GM23248 (cell line): ENCODE measurements at places on chromosomes 7 and 10. TPM values are rescaled to one million over a fixed set of nuclear protein-coding genes. Genes with fewer than 3 reads are reported as not detected.

DNA sequence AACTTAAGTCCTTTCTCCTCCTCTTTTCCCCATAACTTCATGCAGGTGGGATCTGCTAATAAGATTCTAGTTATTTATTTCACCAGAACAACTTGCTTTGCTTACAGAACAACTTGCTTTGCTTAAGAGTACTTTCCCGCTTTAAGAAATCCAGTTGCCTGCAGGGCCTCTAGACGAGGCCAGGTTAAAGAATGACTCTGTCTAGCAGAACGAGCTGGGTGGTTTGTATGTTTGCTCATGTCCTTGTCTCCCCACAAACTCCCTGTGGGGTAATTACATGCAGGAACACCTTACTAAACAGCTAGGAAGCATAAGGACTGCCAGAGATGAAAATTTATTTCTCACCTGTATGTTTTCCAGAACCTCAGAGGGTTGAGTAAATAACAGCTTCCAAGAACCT is 8.8 kb upstream of the FZD8 start:
- H3K4me3 ChIP-seq: no peak overlapping the region
- no peaks in the 10 kb centered on the region for H3K27me3 ChIP-seq
- no peaks in the 10 kb centered on the region for H3K36me3 ChIP-seq
- H3K4me1 ChIP-seq: no peaks in the 10 kb centered on the region
- no peak for DNase-seq

GRCh38 chr10:77984986-77985385 is 44.3 kb downstream of the POLR3A start:
- H3K4me1 ChIP-seq: peaks cover 11% of the 10 kb centered on the region
- no peak overlapping the region for H3K27ac ChIP-seq
- H3K27me3 ChIP-seq: no peaks in the 10 kb centered on the region
- H3K4me3 ChIP-seq: no peak overlapping the region

DNA sequence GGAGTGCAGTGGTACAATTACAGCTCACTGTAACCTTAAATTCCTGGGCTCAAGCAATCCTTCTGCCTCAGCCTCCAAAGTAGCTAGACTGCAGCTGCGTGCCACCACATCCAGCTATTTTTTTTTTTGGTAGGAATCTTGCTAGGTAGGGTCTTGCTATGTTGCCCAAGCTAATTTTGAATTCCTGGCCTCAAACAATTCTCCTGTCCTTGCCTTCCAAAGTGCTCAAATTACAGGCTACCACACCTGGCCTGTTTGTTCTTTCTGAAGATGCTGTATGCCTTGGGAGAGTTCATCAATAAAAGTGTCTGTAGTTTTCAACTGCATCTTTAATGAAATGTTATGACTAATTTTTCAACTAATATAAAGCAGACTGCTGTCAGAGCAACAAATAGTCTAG is 452 bp downstream of the SAMD9 start:
- peaks cover 46% of the 10 kb centered on the region for H3K4me1 ChIP-seq
- peak; percentile 19 for DNase-seq
- no peaks in the 10 kb centered on the region for H3K27me3 ChIP-seq
- peak overlapping the region; percentile 92 for H3K27ac ChIP-seq
- H3K4me3 ChIP-seq: peak overlapping the region; percentile 78

GRCh38 chr10:49599546-49599945 is 10.6 kb upstream of the SLC18A3 start:
- H3K4me1 ChIP-seq: peaks cover 21% of the 10 kb centered on the region
- H3K27ac ChIP-seq: no peak overlapping the region
- H3K4me3 ChIP-seq: no peak overlapping the region
- H3K36me3 ChIP-seq: no peaks in the 10 kb centered on the region
- H3K27me3 ChIP-seq: peaks cover 18% of the 10 kb centered on the region

DNA sequence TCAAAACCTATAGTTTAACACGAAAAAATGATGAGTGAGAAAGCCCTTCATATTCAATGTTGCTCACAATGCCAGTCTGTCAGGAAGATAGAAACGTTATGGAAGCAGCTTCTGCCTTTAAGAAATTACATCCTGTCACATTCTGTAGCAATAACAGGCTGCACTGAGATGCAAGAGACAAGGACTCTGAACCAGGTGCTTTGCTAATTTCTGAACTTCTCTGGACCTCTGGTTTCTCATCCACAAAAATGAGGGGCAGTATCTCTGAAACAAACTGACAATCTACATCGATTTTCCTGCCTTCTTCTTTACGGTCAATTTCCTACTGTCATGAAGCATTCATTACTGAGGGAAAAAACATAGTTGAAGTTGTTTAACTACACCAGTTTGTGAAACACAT is 234.0 kb downstream of the SNX13 start:
- H3K27me3 ChIP-seq: no peaks in the 10 kb centered on the region
- H3K36me3 ChIP-seq: no peaks in the 10 kb centered on the region
- no peak overlapping the region for H3K4me3 ChIP-seq
- H3K27ac ChIP-seq: no peak overlapping the region
- no peaks in the 10 kb centered on the region for H3K4me1 ChIP-seq
- DNase-seq: peak; percentile 2

GRCh38 chr10:52322936-52323335 is 8.9 kb downstream of the DKK1 start:
- DNase-seq: peak; percentile 61
- no peaks in the 10 kb centered on the region for H3K36me3 ChIP-seq
- peaks cover 54% of the 10 kb centered on the region for H3K4me1 ChIP-seq
- no peaks in the 10 kb centered on the region for H3K27me3 ChIP-seq

GRCh38 chr7:111301891-111302290 is 211.0 kb downstream of the LRRN3 start:
- DNase-seq: peak; percentile 1
- H3K27ac ChIP-seq: no peak overlapping the region
- H3K4me3 ChIP-seq: no peak overlapping the region
- no peaks in the 10 kb centered on the region for H3K36me3 ChIP-seq

DNA sequence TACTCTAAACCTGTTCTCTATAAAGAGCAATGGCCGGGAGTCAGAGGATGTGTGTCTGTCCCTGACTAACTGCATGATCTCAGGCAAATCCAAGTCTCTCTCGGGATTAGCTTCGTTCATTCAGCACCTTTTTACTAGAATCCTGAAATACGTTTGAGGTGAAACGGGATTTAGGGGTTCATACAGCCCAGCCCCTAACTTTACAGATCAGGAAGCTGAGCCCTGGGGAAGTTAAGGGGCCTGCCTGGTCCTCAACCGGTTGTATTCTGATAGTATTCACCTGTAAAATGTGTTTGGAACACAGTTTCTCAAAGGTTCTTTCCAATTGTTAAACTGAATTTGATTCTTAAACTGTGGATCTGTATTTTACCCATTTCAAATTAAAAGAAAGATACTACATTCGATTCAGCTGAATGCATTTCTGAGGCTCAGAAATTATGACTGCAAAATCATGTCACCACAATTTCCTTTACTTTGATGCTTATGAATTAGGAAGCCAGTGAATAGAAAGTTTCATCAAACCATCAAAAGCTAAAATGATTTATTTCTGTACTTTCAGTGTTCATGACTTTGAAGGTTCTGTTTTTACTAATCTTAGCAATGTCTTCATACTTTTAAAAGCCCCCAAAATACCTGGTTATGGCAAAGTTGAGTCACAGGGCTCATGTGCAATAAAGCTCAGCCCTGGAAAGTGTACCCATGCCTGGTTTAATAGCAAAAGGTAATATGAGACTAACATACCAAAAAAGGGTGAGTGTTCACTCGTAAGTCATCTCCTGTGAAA is 28.9 kb upstream of the EZH2 start:
- no peak overlapping the region for H3K27ac ChIP-seq
- no peak overlapping the region for H3K4me3 ChIP-seq
- DNase-seq: no peak
- no peaks in the 10 kb centered on the region for H3K36me3 ChIP-seq
- 0 out of 2 replicates have a peak, but pooled peaks cover 6% of the 10 kb centered on the region for H3K4me1 ChIP-seq
- H3K27me3 ChIP-seq: peaks cover 7% of the 10 kb centered on the region

DNA sequence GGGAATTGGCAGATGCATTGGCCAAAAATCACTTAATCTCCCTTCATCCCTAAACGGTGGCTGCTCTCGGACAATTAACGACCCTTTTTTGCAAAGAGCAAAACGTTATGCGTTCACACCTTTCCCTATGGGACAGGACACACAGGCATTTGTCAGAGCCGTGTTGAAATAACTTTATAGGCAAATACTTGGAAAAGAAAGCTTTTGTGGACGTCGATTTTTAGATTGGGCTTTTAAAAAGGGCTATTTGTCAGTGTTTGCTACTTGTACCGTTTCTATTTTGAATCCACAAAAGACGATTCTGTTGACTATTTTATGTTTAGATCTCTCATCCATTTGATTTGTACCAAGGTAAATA is 245.6 kb downstream of the SLC25A13 start:
- H3K4me3 ChIP-seq: peak overlapping the region; percentile 76
- peaks cover 16% of the 10 kb centered on the region for H3K27me3 ChIP-seq
- H3K27ac ChIP-seq: no peak overlapping the region
- H3K36me3 ChIP-seq: no peaks in the 10 kb centered on the region

DNA sequence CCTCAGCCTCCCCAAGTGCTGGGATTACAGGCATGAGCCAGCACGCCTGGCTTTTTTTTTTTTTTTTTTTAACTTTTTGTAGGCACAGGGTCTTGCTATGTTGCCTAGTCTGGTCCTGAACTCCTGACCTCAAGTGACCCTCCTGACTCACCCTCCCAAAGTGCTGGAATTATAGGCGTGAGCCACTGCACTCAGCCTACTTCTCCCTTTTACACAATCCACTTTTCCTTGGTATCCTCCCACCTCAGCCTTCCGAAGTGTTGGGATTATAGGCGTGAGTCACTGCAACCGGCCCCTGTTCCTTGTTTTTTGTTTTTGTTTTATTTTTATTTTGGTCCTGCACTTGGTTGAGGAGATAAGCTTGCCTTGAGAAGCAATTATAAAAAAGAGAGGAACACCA is 75.9 kb upstream of the KMT2C start:
- no peaks in the 10 kb centered on the region for H3K36me3 ChIP-seq
- H3K4me1 ChIP-seq: no peaks in the 10 kb centered on the region
- no peak for DNase-seq
- no peaks in the 10 kb centered on the region for H3K27me3 ChIP-seq
- no peak overlapping the region for H3K4me3 ChIP-seq

GRCh38 chr7:85234730-85235129 is 47.9 kb upstream of the SEMA3D start:
- no peak overlapping the region for H3K4me3 ChIP-seq
- H3K36me3 ChIP-seq: no peaks in the 10 kb centered on the region
- no peaks in the 10 kb centered on the region for H3K4me1 ChIP-seq
- H3K27me3 ChIP-seq: no peaks in the 10 kb centered on the region
- DNase-seq: no peak
- no peak overlapping the region for H3K27ac ChIP-seq

- H3K4me1 ChIP-seq: no peaks in the 10 kb centered on the region
- no peak for DNase-seq
- peaks cover 49% of the 10 kb centered on the region for H3K27me3 ChIP-seq
- H3K27ac ChIP-seq: no peak overlapping the region
Measured at GRCh38 chr10:101089520-101090299, 27.9 kb downstream of the KAZALD1 start.

DNA sequence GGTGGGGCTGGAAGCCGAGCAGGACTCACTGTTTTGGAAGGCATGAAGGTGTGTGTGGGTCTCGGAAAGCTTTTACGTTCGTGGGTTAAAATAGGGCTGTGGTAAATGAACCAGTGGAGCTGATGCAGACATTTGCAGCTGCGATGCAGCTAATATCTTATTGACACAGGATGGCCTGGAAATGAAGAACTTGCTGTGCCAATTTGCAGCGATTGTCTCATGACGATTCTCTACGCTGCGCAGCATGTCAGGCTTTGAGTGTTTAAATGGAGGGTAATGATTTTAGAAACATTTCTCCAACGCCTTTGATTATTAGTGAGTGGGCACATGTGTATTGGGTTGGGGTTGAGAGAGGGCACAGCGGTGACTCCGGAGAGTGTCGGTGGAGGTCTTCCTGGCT is 136.0 kb downstream of the ACTR3B start:
- DNase-seq: no peak
- H3K27ac ChIP-seq: no peak overlapping the region
- H3K4me1 ChIP-seq: no peaks in the 10 kb centered on the region
- peaks cover 17% of the 10 kb centered on the region; the same call in 1 of the 2 replicates for H3K27me3 ChIP-seq
- no peaks in the 10 kb centered on the region for H3K36me3 ChIP-seq

DNA sequence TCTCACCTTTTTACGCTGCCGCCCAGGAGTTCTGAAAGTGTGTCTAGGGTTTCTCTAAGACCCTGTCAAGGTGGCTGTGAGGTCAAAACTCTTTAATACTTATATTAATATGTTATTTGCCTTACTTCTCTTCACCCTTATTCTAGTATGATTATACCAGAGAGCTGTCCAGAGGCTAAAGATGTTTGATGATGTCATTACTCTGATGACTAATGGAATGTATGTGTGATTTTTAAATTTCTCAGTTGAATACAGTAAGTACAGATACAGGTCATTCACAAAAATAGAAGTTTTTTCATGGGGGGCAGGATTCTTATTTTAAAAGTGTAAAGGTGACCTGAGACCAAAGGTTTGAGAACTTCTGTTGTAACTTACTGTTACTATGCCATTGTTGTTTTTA is 150.6 kb upstream of the FOXP2 start:
- no peak overlapping the region for H3K4me3 ChIP-seq
- no peaks in the 10 kb centered on the region for H3K36me3 ChIP-seq
- H3K27me3 ChIP-seq: no peaks in the 10 kb centered on the region
- no peaks in the 10 kb centered on the region for H3K4me1 ChIP-seq
- peak; percentile 40 for DNase-seq

DNA sequence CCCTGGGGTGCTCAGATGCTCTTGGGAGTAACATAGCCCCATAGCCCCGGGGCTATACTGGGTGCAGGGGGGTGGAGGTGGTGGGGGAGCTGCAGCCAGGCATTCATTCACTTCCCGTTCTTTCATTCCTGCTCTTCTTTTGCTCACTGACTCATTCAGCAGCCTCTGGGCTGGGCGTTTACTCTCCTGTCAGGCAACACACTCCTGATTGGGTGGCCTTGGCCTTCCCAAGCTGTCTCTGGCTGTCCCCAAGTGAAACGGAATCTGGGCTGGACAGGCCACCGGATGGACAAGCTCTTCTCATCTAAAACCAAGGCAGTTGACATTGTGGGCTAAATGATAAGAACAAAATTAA is 34.6 kb downstream of the CHST3 start:
- H3K27me3 ChIP-seq: no peaks in the 10 kb centered on the region
- H3K4me1 ChIP-seq: peaks cover 49% of the 10 kb centered on the region
- DNase-seq: peak; percentile 87
- peak overlapping the region; percentile 78 for H3K27ac ChIP-seq
- H3K36me3 ChIP-seq: no peaks in the 10 kb centered on the region

GRCh38 chr7:79091661-79092060 is 361.8 kb downstream of the MAGI2 start:
- H3K4me1 ChIP-seq: peaks cover 23% of the 10 kb centered on the region
- no peaks in the 10 kb centered on the region for H3K27me3 ChIP-seq
- H3K4me3 ChIP-seq: no peak overlapping the region
- no peaks in the 10 kb centered on the region for H3K36me3 ChIP-seq

Gene MNX1
- not detected in 2 replicates for total RNA-seq

Gene LGI1
- total RNA-seq: not detected in 2 replicates

Gene GPER1
- total RNA-seq: 3.4 and 6.7 TPM in 2 replicates

Gene P4HA1
- 387 and 419 TPM in 2 replicates for total RNA-seq

Gene ELN
- total RNA-seq: 698 and 974 TPM in 2 replicates
